ENCODE measurements at places on chromosomes 16 and 17. TPM values are rescaled to one million over a fixed set of nuclear protein-coding genes. Genes with fewer than 3 reads are reported as not detected.
A peak's percentile ranks its signal among the peaks of the same experiment; 100 is the strongest.

DNA sequence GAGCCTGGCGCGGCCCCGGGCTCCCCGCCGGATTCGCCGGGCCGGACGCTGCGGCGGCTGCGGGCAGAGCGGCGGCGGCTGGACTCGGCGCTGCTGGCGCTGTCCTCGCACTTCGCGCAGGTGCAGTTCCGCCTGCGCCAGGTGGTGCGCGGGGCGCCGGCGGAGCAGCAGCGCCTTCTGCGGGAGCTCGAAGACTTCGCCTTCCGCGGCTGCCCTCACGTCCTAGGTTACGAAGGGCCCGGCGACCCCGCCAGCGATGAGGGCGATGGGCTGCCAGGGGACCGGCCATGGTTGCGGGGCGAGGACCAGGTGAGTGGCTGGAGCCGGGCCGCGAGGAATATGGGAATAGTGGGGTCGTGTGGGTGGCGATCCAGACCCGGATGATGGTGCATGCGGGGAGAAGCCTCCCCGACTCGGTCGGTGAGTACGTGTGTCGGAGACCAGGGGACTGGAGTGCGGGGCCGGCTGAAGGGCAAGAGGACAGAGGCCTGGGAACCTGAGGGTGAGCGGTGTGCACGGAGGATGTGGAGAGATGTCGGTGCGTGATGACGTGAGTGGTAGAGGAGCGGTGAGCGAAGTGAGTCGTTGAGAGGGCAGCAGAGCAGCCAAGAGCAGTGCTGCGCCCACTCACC lies 517 bp downstream of the RUNDC1 start:
- DNase-seq, result peak; percentile 14

GRCh38 chr16:53457670-53458069 lies 23.4 kb downstream of the RBL2 start:
- DNase-seq, result no peak

GRCh38 chr16:27822529-27822928 lies 241.0 kb downstream of the GSG1L start:
- DNase-seq, result no peak

DNA sequence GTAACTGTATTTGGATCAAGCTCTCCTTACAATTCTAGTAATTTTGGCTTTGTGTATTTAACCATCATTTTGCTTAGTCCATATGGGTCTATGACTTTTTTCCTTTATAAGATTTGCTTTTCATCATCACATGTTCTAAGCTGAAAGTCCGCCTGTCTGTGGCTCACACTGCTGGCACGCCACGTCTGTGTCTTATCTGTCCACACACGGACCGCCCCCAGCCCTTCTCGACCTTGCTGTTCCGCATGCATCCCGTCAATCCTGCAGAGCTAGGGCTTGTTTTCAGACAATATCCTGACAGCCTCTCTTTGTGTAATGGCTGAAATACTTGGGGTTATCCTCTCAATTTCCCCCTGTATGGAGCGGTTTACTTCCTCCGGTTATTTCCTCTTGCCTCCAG lies 8.4 kb upstream of the ALDH3A1 start:
- DNase-seq, result no peak

- no peak for DNase-seq
Observed at GRCh38 chr17:35376245-35376644, 2.8 kb upstream of the SLFN11 start.

GRCh38 chr17:79732804-79733691 lies 2.3 kb downstream of the ENPP7 start:
- no peak for DNase-seq

DNA sequence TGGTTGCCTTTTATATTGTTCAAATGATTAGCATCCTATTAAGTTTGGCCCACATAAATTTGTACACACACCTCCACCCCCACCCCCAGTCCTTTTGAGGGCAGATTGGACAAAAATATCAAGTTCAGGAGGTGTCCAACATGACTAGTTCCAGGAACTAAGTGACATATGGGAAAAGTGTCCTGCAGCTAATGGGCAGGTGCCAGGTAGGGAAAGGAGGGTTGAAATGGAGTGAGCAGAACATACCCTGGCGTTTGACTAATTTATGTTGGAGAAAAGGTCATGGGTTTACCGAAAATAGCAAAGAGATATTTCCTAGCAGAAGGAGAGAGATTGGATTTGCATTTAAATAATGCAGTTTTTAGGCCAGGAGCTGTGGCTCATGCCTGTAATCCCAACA lies 4.9 kb downstream of the KCTD2 start:
- no peak for DNase-seq

- DNase-seq, result no peak
Observed at GRCh38 chr17:5640726-5641125, 56.4 kb upstream of the NLRP1 start.

GRCh38 chr16:27189335-27189972 lies 13.9 kb upstream of the KDM8 start:
- DNase-seq, result peak; percentile 45

DNA sequence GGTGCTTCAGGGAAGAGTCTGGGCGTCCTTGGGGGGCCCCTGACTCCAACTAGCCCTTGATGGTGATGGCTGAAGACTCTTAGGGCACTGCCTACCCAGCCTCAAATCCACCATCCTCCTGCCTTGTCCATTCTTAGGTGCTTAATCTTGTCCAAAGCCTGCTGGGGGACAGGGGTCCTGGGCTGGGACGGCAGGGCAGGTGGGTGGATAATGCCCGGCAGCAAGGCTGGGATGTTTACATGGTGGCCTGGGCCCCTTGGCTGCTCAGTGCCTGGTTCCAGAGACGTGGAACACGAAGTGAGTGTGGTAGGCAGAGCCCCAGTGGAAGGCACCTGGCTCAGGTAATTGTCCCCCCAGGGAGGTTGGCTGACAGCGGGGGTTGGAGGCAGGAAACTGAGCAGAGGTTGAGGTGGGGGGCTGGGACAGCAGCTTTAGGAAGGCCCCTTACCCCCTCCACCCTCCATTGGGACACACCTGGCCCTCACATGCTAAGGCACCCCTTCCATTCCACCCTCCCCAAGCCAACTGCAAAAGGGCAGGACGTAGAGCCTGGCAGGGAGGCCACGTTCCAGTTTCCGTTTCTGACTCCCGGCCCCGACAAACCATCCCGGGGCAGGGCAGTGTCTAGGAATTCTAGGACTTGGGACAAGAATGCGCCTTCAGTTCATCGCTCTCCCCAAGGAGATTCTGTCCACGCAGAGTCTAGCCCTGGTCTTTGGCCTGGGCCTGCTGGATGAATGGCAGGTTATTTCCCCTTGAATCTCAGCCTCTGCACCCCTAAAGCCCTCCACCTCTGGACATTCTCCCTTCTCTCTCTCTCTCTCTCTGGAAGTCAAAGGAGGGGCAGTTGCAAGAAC lies 1.9 kb downstream of the FOXJ1 start:
- DNase-seq, result no peak

Gene RHBDL3
- 1.3 TPM for polyA plus RNA-seq

Gene LDHD
- 3.3 TPM for polyA plus RNA-seq

Gene PIPOX
- 1.1 TPM for polyA plus RNA-seq

Gene ELMO3
- 0.77 TPM for polyA plus RNA-seq

Gene OGFOD3
- polyA plus RNA-seq, result 13.4 TPM

Gene CD7
- 0.45 TPM for polyA plus RNA-seq

Gene RNF166
- 16.4 TPM for polyA plus RNA-seq

Gene CCL8
- polyA plus RNA-seq, result 0.57 TPM

Gene OR4D1
- not detected for polyA plus RNA-seq

Gene SLC47A2
- polyA plus RNA-seq, result 0.30 TPM

Gene CENPX
- 31.9 TPM for polyA plus RNA-seq

Gene KRTAP4-5
- polyA plus RNA-seq, result not detected

Gene AP2B1
- polyA plus RNA-seq, result 90.0 TPM

Gene SHISA9
- not detected for polyA plus RNA-seq

Data from muscle of arm (tissue), 14 donors.